ENCODE measurements at places on chromosomes 7 and 10.

DNA sequence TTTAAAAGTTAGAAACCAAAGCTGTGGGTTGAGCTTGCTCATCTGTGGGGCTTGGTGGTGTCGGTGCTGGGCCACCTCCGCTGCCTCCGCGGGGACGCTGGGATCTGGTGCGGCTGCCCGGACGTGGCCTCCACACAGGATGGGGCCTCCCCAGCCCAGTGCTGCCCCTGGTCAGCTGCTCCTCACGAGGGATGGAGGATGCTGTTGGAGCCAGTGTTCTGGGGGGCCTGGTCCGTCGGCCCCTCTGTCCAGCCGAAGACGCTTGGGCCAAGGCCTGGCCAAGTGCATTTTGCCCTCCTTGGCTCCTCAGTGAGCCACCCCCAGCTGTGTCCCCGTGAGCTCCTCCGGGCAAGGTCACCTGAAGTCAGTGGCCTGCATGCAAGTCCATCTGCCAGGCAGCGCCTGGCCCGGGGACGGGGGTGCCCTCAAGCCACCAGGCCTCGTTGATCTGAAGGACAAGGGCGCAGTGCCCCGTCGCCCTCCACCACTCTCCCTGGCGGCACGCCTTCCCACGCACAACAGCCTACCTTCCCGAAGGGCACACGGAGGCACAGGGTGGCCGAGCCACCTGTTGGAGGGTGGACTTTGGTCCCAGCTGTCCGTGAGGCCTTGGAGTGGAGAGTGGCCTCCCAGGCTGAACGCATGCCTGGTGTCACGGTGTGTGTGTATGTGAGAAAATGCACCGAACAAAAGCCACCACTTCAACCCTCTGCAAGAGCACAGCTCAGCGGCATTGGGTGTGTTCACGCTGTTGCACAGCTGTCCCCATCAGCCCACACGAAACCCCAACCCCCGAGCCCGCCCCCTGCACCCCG, 27.3 kb downstream of the KNDC1 start:
- no peak for DNase-seq

- DNase-seq, result no peak
Observed at GRCh38 chr10:102982296-102982695, 64.2 kb downstream of the CNNM2 start.

DNA sequence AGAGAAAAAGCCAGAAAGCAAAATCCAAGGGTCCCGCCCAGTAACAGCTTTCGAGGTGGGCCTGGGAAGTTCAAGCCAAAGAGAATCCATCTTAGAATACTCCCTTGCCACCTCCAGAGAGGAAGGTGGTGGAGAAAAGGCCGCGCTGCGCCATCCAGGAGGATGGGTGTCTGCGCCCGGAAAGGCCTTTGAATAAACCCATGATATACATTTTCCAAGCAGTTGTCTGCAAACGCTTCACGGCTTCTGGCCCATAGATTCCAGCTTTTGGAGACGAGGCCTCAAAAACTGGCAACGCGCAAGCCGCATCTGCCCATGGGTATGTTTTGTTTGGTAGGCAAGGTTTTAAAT, 17.8 kb downstream of the RGS10 start:
- DNase-seq, result no peak

GRCh38 chr10:76036111-76036940, 604.9 kb downstream of the LRMDA start:
- peak; percentile 5 for DNase-seq

GRCh38 chr10:62853710-62854109, 37.5 kb upstream of the EGR2 start:
- DNase-seq, result no peak

GRCh38 chr10:74050653-74051052, 52.7 kb downstream of the VCL start:
- DNase-seq, result no peak

GRCh38 chr10:13110908-13111307, 10.9 kb downstream of the OPTN start:
- DNase-seq, result no peak

DNA sequence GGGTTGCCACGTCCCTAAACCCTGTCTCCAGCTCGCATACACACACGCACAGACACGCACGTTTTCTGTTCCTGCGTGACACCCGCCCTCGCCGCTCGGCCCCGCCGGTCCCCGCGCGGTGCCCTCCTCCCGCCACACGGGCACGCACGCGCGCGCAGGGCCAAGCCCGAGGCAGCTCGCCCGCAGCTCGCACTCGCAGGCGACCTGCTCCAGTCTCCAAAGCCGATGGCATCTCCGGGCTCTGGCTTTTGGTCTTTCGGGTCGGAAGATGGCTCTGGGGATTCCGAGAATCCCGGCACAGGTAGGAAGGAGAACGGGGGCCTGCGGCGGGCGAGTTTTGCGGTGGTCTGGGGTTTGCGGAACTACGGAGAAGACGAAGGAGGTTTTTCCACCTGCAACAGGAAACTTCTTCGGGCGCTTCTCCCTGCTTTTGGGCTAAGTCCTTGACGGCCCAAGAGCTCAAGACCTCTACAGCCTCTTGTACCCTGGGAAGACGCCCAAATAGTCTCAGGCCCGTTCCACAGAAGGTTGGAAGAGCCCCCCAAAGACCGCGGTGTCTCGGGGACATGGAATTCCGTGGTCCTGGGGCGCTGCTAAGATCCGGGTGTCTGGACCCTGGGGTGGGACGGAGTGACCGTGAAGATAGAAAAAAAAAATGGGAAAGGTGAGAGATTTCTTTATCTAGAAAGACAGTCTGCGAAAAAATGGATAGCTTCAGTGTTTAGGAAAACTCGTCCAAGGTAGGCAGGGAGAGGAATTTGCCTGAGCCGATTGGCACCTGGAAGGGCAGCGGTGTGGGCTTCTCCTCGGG, at the start of gene GAD2:
Gene GAD2 (plus strand): TSS at position 190 of the 811 bp plus-strand sequence. CDS start 36 bp downstream, at position 226.
- DNase-seq, result no peak

DNA sequence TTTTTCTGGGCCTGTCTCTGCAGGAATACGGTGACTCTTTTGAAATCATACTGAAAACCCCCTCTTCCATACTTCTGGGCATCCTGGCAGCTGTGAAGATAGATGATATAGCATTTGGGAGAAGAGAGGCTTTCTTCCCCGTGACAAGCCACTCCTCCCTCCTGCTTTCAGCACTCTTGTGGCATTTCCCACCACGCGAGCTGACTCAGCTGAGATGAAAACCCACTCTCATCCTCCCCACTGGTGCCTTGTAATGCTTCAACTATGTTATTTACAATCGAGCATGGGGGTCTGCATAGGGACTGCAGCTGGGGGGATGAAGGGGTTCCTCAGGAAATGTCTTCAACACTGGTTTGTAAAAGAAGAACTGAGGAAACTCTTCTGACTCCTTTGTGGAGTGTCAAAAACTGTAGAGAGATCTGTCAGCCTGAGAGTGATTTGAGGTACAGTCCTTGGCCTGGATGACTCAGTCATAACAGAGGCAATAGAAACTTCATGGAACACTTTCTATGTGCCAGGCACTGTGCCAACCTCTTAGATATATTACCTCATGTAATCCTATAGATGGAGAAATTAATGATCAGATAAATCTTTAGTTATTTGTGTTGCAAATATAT, 1.7 kb upstream of the TBATA start:
- DNase-seq, result no peak

- DNase-seq, result no peak
Observed at GRCh38 chr10:42992957-42993390, 83.9 kb upstream of the RET start.

DNA sequence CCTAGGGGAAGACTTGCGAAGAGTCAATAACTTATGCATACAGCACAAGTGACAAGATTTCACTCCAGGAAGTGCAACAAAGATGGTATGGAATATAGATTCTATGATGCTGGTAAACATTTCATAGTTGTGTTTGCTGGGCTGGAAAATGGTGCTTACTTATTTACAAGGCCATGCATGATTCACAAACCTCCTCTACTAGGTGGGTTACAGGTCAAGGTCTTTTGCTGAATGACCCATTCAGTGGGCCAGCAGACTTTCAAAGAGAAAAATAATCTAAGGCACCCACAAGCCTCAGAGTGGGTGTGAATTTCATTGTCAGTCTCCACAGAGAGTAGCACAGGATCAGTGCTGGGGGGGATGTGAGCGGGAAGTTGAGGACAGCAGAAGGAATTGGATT, 378.5 kb downstream of the PLXNA4 start:
- DNase-seq, result no peak

DNA sequence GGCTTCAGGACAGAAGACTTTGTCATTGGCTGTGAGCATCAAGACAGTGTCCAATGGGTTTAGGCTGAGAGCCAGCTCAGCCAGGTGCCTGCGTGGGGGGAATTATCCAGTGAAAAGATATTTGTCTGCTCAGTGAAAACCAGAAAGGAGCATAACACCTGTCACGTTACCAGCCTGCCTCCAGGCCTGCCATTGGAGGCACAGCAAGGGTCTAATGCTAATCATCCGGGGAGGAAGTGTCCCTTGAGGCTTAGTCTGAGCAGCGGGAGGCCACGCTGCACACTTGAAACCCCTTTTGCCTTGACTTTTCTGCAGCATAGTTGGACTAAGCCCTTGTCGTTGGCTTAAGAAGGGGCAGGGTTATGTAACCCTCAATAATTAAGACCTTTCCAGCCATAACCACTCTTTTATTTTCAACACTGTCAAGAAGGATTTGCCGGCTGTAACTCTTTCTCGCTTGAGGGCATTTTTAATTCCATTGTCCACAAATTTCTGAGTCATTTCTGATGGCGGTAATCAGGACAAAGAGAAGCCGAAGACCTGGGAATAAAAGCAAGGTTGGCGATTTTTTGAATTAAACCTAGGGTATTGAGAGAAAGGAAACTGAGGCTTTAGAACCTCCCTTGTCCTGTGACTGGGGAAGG, 639.6 kb upstream of the FOXK1 start:
- DNase-seq, result no peak

- no peak for DNase-seq
Observed at GRCh38 chr10:96794836-96795733, 37.0 kb upstream of the LCOR start.

- no peak for DNase-seq
Observed at GRCh38 chr10:74502963-74503608, 323.3 kb upstream of the KAT6B start.

- no peak for DNase-seq
Observed at GRCh38 chr7:43768201-43768886, 9.9 kb downstream of the BLVRA start.

DNA sequence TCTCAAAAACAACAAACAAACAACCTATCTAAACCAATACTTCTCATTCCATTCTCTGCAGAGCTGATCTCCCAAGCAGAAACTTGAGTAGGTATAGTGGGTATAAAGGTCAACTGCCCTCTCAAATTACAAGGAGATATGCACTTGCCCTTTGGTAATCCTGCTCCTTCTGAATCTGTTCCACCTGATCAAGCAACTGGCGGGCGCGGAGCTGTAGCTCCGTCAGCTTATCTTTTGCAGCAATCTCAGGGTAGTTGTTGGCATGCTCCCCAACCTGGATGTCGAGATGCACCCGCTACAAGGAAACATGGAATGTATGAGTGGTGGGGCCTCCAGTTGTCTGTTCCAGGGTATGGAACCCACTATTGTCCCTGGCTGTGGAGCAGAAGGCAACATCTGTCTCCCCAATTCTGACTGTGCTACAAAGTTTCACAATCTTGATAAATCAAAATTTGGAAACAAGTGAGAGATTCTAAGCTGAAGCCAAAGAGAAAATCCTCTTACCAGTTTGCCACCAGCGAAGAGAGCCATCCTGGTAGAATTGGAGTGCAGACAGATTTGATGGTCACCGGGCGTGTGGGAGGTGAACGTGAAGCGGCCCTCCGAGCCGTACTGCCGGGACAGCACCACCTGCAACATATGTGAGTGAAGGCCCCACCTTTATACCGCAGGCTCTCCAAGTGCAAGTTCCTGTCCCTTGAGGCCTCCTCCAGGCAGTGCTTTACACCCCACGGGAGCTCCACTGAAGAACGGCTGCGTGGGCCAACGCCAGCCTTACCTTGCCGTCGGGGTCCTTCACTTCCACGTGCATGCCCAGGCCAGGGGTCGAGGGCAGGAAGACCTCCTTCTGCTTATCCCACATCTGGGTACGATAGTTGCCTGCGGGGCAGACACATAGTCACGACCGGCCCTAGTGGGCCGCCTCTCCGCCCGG, 819 bp downstream of the TMED4 start:
- DNase-seq, result no peak

DNA sequence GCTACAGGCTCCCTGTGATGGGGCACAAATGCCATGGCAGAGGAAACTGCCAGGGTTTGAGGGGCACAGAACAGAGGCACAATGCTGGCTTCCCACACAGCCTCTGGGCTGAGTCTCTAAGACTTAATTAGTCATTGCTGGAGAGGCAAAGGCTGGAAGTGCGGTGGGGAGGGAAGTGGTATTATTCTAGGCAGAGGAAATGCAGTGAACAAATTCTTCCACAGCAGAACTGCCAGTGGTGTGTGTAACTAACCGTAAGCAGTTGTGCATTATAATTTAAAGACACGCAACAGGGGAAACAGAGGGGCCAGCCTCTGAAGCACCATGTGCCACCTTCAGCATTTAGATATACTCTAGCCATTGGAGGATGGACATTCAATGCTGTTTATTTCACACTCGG, 12.8 kb downstream of the ICA1 start:
- no peak for DNase-seq

GRCh38 chr10:69056129-69056528, 31.8 kb upstream of the SRGN start:
- DNase-seq, result no peak

- no peak for DNase-seq
Observed at GRCh38 chr7:112433289-112433688, 17.0 kb upstream of the IFRD1 start.

GRCh38 chr7:101618207-101618839, 10.8 kb downstream of the MYL10 start:
- no peak for DNase-seq

DNA sequence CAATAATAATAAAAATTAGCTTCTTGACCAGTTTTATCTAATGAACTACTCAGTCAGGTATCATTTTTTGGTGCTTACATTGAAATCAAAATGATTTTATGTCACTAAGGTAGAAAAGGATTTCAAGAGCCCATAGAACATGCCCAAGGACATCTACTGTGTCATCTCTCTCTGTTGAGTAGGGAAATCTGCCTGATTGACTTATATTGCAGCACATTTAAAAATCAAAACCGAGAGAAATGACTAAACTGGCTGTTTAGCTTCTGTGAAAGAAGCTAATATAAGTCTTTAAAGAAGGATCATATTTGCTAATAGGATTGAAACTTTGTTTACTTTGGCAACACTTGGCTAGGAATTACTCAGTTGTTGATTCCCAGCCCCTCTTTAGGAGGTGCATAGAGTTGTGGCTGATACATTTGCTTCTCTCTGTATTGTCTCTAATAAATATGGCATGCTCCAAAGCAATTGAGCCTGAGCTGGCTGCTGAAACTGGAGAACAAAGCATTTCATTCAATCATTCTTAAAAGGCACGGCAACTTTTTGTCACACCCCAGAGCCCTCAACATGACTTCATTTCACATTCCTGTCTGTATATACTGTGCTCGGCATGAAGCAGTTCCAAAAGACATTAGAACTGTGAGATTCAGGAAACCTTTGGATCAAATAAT, 1096.9 kb upstream of the POT1 start:
- DNase-seq, result no peak

- no peak for DNase-seq
Observed at GRCh38 chr7:137506031-137506430, 162.5 kb upstream of the PTN start.

DNA sequence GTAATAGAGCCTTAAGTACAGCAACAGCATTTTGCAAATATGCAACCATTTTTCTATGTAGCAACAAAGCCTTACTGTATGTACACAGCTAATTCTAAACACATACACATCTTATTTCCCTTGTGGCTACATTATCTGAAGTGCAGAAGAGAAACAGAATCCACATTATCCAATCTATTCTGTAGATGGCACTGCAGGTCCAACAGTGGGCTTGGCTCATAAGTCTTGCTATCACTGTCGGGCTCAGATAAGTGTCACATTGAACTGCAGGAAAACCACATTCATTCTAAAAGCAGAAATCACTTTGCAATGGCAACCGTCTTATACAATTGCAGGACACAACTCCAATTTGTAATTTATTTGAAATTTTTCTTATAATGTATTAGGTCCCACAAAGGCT, 109.8 kb upstream of the NOBOX start:
- DNase-seq, result no peak
